ENCODE measurements at places on chromosomes 13 and 19.

- no peak for DNase-seq
These were observed 64.5 kb upstream of the MRI1 start for GRCh38 chr19:13699786-13700185.

GRCh38 chr13:60590800-60591747 lies 194.1 kb downstream of the TDRD3 start:
- no peak for DNase-seq

DNA sequence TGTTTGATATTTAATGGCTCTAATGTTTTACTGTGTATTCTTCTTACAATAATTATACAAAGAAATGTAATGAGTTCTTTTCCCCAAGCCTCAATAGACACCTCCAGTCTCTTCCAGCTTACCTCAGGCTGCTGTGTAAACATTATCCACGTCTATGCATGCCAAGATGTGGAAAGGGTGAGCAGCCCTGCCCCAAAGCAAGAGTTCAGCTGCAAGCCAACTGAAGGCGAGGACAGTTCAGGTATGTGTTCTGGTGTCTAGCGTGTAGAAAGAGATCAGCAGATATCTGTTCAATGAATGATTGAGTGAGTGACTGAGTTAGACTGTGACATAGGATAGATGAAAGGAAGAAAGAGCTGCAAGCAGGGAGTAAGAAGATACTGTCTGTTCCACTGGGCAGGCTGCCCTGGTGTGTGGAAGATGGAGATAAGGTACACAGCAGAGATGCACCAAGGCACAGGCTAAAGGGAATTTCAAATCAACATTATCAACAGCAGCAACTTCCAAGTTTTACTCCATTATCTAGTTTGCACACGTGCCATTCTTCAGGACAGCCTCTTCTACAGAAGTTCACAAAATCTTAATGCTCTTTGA lies 66.0 kb downstream of the LATS2 start:
- DNase-seq = no peak

DNA sequence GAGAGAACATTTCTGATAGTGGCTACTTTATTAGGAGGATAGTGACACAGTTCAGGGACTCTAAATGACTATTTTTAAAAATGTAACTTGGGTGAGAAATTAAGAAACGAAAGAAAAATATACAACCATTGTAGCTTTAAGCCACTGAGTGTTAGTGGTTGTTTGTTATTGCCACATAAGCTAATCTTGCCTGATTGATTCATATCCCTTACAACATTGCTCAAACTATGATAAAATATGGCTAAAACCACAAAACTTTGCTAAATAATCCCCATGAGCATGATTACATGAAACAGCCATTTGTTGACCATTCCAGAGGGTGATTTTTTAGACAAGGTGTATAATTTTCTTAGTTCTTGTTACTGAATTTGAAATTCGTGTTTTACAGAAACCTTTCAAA lies 343.4 kb downstream of the SLITRK5 start:
- no peak for DNase-seq

DNA sequence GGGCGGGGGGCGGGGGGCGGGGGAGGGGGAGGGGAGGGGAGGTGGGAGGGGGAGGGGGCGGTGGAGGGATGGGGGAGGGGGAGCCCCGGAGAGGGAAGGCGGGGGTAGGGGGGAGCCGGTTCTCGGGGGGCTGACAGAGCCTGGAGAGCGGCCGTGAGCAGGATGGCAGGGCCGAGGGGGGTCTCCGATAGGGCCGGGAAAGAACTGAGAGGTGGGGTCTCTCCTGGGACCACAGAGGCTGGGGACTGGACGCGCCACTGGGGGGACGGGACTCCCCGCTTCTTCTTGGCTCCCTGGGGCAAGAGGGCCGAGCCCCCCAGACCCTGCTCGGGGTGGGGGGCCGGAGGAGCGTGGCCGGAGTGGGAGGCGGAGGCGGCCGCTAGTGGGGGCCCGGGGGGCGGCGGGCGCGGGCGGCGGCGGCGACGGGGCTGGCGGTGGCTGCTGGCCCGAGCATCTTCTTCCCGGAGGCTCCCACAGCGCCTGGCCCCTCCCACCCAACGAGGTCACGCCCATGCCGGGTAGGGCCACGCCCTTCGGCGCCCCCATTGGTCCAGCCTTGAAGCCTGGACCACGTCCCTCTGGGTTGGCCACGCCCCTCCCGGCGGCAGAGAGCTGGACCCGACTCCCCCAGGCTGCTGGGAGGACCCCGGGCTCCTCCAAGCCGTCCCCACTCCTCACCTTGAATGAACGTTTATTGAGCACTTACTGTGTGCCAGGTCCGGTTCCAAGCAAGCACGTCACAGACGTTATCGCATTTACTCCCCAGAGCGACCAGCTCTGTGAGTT lies at the start of gene NOVA2:
Gene NOVA2, minus strand, starts transcription at position 313 of the 786 bp plus-strand sequence. CDS start 514 bp downstream, outside the sequence.
- no peak for DNase-seq

DNA sequence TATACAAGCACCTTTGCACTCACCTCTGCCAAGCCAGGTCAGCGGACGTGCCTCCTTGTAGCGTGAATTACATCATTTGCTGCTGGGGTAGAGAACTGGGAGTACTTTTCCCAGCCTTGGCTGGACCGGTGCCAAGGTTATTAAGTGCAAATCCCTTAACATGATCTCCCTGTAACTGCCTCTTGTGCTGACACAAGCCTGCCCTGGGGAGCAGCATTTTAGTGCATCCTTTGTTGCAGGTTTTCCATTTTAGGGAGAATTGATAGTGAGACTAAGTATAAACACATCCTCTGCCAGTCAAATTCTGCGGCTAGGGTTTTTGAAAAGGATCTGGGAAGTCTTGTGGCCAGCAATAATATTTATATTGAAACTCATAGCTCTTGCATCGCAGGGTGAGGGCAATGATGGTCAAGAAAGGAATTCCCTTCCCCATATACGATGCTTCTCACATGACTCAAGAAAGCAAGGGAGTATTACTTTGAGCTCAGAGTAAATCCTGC lies 32.7 kb upstream of the DCLK1 start:
- no peak for DNase-seq

- no peak for DNase-seq
These were observed 87.3 kb downstream of the ERCC5 start for GRCh38 chr13:102933122-102933521.

- no peak for DNase-seq
These were observed 23.4 kb downstream of the DGKH start for GRCh38 chr13:42071672-42072419.

DNA sequence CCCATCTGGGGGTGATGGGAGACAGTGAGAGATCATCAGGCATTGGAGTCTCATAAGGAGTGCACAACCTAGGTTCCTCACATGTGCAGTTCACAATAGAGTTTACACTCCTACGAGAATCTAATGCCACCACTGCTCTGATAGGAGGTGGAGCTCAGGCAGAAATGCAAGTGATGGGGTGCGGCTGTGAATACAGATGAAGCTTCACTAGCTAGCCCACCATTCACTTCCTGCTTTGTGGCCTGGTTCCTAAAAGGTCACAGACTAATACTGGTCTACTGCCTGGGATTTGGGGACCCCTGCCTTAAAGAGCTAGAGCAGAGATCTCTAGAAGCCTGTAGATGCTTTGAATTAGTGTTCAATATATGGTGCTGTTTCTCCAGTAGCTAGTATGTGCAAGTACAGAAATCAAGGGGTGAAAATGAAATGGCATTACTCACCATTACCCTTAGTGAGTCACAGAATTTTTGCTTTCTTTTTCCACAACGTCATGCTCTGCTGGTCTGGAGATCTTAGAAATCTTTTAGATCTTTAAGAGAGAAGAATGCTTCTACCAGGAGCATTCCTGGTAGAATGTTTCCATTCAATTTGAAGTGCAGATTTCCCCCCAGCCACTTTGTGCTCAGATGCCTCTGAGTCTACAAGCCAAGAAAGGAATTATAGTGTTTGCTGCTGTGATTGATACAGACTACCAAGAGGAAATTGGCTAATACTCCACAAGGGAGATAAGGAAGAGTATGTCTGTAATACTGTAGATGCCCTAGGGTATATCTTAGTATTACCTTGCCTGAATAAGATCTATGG lies 2301.2 kb downstream of the PCDH9 start:
- no peak for DNase-seq

GRCh38 chr13:35557475-35557874 lies 81.0 kb upstream of the MAB21L1 start:
- DNase-seq = no peak

GRCh38 chr13:33319859-33320258 lies 34.3 kb upstream of the STARD13 start:
- DNase-seq = no peak

DNA sequence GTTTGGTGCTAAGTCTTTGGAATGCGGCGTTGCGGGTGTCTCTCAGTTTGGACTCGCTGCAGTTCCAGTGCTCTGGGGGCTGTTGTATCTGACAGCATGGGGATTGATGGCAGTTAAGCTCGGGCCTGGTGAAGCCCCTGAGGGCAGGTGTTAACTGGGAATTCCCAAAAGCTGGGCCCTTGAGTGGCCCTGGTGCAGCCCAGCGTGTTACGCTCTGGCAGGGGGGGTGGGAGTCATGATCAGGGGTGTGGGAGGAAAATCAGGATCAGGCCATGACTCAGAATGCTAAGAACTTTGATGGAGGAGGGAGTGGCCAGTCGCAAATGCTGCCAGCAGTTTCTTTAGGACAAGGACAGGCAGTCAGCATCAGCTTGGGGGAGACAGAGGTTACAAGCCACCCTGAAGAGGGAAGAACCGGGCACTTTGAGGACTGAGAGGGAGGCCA lies 19.6 kb downstream of the AP2A1 start:
- DNase-seq = no peak

DNA sequence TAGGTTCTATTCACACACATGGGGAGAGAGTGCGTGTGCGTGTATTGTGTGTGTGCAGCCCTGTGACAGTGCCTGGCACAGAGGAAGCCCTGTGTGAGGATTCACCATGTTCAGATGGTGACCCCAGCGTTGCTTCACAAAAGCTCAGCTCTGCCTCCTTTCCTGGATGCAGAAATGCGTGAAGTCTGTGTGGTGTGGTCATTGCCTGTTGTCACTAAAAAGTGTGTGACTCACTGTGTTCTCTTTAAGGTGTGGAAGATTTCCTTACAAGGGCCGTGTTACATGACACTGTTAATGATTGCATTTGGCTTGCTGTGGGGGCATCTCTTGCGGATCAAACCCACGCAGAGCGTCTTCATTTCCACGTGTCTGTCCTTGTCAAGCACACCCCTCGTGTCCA lies 19.5 kb upstream of the DCUN1D2 start:
- no peak for DNase-seq

DNA sequence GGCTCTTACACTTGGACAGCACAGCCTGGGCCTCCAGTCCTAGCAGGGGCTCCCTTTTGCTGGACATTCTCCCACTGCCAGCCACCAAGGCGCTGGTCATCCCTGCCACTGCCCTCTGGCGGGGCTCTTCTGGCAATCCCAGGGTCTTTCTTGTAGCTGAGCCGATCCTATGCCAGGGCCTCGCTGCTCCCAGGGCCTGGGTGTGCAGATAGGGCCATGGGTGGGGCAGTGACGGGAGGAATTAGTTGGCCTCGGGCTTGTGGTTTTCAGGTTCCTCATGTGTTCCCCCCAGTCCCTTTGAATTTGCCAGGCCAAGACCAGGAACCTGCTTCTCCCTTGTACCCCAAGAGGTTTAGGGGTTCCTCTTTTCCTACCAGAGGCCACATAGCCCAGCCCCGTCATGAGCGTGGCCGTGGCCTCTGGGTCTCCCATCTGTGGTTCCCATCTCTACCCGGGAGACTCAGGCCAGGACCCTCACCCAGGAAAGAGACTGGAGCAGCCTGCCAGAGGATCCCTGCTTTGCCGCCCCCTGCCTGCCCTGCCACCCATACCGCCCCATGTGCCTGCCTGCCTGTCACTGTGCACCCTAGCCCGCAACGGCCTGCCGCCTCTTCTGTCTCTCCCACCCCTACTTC lies 26.2 kb downstream of the TMED1 start:
- no peak for DNase-seq

- DNase-seq = no peak
These were observed 2.3 kb downstream of the ADGRE3 start for GRCh38 chr19:14672188-14672872.

- DNase-seq = no peak
These were observed 2.8 kb upstream of the KCNN1 start for GRCh38 chr19:17963936-17964691.

DNA sequence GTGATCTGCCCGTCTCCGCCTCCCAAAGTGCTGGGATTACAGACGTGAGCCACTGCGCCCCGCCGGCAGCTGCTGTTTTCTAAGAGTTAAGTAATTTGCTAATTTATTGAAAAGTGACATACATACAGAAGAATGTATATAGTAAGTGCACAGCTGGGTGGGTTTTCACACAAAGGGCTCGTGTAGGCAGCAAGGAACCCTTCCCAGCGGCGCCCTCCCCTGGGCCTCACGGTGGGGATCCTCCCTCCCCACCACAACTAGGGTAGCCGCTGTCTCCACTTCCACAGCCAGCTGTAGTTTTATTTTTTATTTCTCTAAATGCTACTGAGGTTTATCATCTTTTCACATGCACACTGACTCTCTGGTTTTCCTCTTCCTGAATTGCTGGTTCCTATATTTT lies 64.9 kb downstream of the CRYL1 start:
- no peak for DNase-seq

- peak; percentile 84 for DNase-seq
These were observed at the start of gene KCNC3 for GRCh38 chr19:50329146-50329925. Gene KCNC3 (minus strand): TSS chr19:50329377. CDS start chr19:50329082, 295 bp downstream.

DNA sequence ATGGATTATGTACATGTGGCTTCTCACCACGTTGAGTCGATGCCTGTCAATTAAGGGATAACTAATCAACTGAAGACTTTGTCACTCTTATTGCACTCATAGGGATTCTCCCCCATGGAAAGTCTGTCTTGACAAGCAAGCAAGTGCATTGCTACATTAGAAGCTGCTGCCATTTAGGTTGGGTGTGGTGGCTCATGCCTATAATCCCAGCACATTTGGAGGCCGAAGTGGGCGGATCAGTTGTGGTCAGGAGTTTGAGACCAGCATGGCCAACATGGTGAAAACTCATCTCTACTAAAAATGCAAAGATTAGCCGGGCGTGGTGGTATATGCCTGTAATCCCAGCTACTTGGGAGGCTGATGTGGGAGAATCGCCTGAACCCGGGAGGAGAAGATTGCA lies 18.3 kb upstream of the ZNF846 start:
- DNase-seq = no peak

DNA sequence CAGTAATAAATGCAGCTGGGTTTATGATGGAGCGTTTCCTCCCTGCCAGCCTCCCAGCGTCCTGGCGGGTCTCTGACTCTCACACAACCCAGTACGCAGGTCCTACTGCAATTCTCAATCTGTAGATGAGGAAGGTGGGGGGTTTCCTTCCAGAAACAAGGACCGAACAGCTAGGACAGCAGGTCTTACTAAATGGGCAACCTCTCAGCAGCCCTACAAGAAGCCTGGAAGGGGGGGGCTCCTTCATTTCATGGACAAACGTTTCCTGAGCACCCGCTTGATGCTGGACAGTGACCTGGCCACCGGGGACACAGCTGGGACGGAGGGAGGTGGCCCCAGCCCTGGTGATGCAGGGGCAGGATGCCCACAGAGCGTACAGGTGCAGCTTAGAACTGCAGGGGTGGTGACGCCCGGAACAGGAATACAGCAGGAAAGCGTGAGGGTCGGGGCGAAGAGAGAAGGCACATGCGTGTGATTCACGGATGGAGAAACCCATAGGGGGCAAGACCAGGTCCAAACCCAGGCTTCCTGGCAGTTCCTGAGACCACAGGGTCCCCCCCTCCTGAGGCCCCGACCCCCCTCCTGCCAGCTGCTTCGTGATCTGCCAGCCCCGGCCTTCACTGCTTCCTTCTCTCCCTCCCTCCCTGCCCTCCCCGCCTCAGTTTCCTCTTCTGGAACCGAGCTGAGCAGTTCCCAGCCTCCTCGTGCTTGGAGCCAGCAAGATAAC lies 732 bp upstream of the C2CD4C start:
- no peak for DNase-seq

- DNase-seq = no peak
These were observed 11.6 kb downstream of the TMEM221 start for GRCh38 chr19:17436874-17437267.
